B cell (primary cell): ENCODE measurements at places on chromosomes 4 and X.
A peak's percentile ranks its signal among the peaks of the same experiment; 100 is the strongest.

DNA sequence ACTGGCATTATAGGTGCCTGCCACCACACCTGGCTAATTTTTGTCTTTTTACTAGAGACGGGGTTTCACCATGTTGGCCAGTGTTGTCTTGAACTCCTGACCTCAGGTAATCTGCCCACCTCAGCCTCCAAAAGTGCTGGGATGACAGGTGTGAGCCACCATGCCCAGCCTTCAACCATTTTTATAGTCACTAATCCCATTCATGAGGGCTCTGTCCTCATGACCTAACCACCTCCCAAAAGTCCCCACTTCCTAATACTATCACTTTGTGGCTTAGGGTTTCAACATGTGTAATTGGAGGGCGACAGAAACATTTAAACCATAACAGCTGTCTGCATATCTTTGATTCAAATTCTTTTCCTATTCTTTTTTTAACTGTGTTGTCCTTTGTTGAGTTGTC, 229.6 kb upstream of the AGA start:
- no peak for DNase-seq

DNA sequence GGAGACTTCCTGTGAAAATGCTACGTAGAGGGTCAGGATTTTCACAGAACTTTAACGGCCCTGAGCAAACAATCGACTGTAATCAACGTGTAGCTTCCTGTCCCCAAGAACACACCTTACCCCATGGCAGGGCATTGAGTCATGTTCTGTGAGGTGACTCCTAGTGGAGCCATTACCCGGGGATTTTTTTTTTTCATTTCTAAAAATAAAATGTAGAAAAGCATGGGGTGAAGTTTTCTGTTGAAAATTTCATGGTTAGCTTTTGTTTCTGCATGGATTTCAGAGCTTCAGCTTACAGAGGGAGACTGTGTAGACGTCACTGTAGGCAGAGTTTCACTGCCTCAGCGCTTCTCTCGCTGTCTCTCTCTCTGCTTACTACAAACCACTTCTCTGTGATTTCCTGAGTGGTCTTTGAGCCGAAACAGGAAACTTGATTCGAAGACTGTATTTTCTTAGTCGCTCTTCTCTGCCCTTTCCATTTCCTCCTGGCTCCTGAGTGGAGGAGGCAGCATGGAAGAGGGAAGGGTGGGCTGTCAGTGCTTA, 111.7 kb downstream of the NFKB1 start:
- peak; percentile 43 for DNase-seq

GRCh38 chr4:40856277-40856839, 106.6 kb downstream of the NSUN7 start:
- no peak for DNase-seq

- DNase-seq, result no peak
These were observed 17.4 kb downstream of the ADGRG4 start for GRCh38 chrX:136318156-136318555.

DNA sequence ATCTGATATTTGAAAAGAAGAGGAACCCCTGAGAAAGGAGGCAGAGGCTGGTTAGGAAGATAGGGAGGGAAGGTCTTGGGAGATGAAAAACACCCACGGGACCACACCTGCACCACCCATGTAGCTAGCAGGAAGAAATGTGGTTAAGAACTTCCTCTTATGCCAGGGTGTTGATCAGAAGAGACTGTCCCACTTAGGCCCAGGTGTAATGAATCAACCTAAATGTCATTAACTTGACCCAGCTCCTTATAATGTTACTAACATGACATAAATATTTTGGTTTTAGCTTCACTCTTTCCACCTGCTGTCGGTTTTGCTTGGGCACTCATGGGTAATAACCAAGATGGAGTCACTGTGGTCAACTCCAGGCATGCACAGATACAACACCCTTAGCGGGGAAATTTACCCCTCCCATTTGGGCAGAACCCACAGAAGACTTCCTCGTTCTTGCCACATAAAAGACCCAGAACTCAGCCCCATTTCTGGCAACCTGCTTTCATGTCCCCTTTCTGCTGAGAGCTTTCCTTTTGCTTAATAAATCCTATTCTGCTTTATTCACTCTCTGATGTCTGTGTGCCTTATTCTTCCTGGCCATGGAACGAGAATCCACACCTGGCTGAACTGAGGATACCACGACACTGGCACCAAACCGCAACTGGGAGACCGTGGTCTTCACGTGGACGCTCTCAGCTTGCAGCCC, 46.8 kb downstream of the ZNF141 start:
- DNase-seq, result peak; percentile 27

DNA sequence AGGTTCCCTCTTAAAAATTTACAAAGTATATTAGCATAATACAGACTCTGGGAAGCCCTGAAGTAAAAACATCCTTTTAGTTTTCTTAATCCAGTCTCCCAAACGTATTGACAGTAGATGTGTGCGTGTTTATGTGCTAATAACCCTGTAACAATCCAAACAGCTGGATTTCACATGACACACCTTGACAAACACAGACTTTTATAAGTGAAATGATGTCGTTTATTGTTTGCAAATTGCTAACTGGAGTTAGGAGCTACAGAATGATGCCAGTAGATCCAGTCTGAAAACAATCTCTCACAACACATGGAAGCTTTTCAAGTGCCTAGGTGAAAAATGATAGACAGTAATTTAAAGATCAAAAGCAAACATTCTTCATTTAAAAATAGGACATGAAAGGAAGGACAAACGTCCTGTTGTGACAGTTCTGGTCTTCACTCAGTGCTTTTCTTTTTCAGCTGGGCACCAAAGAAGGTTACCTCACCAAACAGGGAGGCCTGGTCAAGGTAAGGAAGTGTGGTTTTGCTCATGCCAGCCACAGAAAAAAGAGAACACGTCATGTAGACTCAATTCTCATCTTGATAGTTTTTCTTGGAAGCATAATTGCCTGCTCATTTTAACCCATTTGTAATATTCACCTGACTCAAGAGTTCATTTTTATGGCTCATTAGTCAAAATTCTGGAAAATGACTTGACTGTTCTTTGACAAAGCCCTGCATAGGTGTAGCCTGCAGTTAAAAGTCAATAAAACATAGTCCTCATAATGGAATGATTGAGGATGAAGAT, 32.9 kb downstream of the LAMTOR3 start:
- DNase-seq, result no peak

DNA sequence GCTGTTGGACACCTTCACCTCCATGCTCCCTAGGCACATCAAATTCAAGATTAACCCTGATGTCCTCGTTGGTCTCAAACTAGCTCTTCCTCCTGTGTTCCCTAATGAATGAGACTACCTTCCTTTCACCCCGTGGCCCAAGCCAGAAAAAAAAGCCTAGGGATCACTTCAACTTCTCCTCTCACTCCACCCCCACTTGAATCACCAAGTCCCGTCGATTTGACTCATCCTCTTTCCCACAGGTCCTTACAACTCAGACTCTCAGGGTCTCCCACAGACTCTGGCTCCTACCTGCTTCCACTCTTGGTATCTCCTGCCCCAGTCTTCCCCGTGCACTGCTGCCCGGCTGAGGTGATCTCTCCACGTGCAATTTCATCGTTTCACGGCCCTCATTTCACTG, 8.5 kb downstream of the SLC25A43 start:
- DNase-seq, result no peak

DNA sequence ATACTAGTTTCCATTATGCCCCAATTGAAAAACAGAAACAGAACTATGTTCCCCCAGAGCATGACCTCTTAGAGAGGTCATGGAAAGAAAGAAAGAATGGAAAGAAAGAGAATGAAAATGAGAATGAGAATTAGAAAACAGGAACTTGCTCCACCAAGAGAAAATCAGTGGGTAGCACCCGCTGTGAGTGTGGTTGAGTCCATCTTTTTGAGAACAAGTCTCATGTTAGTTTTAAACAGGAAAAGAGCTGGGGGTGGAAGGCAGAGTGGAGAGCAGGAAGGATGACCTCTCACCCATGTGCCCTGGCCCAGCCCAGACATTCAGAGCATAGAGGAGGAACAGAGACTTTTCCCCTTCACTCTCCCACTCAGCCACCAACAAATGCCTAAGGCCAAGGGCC, 4.9 kb downstream of the GSX2 start:
- no peak for DNase-seq

DNA sequence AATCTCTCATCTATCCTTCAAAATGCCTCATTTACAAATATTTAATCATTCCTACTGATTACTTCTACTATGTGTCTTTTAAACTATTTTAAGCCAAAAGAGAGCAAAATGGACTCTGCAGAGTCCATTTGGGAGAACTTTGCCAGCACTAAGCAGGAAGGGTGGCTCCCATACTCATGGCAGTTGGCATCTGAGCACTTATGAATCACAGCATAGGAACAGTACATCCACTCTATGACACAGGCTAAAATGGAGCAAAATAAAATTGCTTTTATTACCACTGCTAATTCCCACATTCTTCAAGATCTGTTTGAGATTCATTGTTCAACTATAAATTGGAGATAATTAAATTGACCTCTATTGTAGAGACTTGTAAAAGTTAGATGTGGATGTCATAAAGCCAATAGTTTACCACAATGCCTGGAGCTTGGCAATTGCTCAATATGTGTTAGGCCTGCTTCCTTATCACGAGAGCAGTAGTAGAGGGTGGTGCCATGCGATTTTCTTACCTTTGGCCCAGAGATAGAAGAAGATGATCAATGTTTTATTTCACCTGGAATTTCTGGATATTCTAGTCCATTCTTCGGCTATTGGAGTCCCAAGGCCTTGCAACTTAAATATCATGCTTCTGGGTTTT, 19.1 kb downstream of the HPGD start:
- DNase-seq, result no peak

DNA sequence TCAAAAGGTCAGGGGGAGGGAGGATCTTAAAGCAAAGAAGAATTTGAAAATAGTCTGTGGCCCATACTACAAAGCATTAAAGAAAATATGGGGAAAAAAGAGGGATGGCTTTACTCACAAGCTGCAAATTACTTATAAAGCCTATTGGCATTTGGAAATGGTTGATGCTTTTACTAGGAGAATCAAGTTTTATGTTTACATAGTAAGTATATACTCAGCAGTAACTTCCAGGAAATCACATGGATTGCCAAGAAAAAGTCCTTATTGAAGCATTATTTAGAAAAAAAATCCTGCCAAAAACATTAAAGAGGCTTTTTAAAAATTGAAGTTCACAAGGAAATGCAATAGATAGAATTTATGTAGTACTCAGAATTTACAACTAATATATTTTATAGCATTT, 8.4 kb upstream of the SH3RF1 start:
- no peak for DNase-seq

GRCh38 chr4:3418029-3418762, 23.6 kb upstream of the HGFAC start:
- no peak for DNase-seq

DNA sequence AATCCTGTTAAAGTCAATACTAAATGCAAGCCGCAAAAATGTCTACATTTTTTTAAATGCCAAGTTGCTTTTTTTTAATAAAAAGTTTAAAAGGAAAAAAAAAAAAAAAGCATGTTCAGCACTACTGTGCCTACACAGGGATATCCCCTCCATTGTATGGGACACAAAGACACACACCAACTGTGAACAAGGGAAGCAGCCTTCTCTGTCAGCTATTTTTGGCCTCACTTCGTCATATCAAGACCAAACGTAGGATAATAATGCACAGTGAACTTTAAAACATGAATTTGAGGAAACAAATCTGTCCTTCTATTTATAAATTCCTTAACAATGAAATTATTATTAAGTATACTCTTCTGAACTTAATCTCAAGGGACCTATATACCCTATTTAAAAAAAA, 4.4 kb downstream of the FBXW7 start:
- no peak for DNase-seq

- no peak for DNase-seq
These were observed 66.3 kb downstream of the DCUN1D4 start for GRCh38 chr4:51909236-51909703.

- no peak for DNase-seq
These were observed 175.8 kb downstream of the COMMD8 start for GRCh38 chr4:47287735-47288134.

- DNase-seq, result no peak
These were observed 776 bp upstream of the SOWAHD start for GRCh38 chrX:119757646-119757978.

GRCh38 chr4:169615467-169616106, 3.2 kb upstream of the NEK1 start:
- no peak for DNase-seq

DNA sequence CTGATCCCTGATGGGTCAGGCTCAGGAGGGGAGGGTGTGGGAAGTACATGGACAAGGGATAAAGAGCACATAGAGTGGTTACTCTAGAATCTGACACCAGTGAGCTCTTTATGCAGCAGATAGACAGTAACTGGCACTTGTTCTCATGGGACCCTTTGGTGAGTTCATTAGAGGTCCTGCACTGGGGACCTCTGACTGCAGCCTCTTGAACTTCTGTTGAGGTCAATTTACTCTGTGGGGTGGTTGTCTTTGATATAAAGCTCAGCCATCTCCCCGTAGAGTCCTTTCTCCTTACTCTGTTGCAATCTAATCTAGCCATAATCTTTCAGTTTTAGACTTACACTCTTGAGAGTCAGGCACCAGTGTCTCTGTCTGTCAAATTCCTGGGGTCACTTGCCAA, 222.4 kb downstream of the GPAT3 start:
- no peak for DNase-seq

DNA sequence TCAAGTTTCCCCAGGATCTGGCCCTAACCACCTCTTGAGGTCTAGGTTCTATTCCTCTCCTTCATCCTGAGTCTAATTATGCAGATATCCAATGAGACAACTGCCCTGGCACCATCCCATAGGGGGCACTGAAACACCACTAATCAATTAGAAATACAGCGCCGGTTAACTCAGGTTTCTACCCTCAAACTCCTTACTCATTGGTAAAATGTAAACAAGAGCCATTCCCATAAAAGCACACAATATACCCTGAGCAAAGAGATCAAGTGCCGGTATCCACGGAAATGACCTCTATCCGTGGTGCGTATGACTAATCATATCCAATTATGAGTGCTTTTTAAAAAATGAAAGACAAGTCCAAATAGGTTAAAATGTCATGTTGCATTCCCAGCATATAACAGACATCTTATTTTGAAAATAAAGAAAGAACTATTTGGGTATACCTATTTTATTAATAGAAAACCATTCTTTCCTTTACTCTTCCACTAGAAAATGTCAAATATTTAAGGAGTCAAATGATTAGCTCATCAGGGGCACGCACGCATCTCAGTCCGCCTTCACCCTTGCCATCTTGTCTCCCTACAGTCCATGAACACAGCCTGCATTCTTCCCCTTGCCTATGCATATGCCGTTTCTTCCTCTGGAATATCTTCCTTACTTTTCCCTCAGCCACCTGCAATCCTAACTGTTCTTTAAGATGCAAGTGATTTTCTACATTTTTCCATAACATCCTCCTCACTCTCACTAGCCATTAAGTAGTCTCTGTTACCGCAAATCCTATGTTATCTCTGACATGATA, 141.1 kb downstream of the MAML3 start:
- DNase-seq, result peak; percentile 75

DNA sequence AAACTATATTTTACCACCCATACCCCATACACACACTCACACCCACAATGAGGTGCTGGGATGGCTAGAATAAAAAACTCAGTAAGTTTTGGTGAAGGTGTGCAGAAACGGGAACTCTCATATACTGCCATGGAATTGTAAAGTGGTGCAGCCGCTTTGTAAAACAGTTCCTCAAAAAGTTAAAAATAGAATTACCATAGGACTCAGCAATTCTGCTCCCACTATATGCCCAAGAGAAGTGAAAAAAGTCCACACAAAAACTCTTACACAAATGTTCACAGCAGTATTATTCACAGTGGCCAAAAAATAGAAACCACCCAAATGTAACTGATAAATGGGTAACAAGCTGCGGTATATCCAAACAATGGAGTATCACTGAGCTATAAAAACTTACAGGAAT, 6.5 kb downstream of the CENPU start:
- DNase-seq, result no peak

GRCh38 chrX:15430584-15430983, 46.4 kb upstream of the VEGFD start:
- no peak for DNase-seq

- no peak for DNase-seq
These were observed 30.4 kb downstream of the FNIP2 start for GRCh38 chr4:158799013-158799770.
